ENCODE measurements at places on chromosomes 12 and 14. TPM values are rescaled to one million over a fixed set of nuclear protein-coding genes. Genes with fewer than 3 reads are reported as not detected.

DNA sequence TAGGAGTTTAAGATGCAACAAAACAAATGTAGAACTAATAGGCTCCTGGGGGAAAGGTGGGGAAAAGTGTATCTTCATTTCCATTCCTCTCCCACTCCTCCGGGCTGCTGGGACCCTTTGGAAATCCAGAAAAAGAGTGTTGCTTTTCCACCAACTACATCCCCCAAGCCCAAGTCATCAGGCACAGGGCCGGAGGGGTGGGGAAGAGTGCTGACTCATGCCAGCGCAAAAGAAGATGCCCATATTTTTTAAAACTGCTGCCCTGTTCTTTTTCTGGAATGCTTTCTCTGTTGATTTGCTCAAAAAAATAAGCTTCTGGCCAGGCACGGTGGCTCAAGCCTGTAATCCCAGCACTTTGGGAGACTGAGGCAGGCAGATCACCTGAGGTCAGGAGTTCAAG is 70.9 kb downstream of the TBK1 start:
- H3K27me3 ChIP-seq, result peaks cover 4% of the 10 kb centered on the region
- DNase-seq, result no peak
- no peak overlapping the region for H3K27ac ChIP-seq
- H3K4me3 ChIP-seq, result no peak overlapping the region
- H3K36me3 ChIP-seq, result no peaks in the 10 kb centered on the region

DNA sequence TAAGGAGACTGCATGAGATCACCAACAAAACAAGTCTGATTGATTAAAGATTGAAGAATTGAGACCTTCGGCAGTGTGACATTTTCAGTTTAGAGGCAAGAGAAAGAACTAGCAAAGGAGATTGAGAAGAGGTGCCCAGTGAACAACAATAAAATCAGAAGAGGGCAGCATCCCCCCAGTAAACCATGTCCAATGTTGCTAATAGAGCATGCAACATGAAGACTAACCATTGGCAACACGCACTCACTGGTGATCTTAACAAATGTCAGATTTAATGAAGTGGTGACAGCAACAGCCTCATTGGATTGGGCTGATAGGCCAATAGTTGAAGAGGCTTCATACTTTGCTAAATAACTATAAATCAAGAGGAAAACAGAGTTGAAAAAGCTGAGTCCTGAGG is 20.7 kb upstream of the TAS2R14 start:
- no peaks in the 10 kb centered on the region for H3K27me3 ChIP-seq
- peaks cover 5% of the 10 kb centered on the region for H3K36me3 ChIP-seq
- H3K4me1 ChIP-seq, result peaks cover 13% of the 10 kb centered on the region
- DNase-seq, result no peak
- H3K4me3 ChIP-seq, result no peak overlapping the region

- no peaks in the 10 kb centered on the region for H3K36me3 ChIP-seq
- H3K27ac ChIP-seq, result no peak overlapping the region
- no peaks in the 10 kb centered on the region for H3K27me3 ChIP-seq
- DNase-seq, result no peak
- no peak overlapping the region for H3K4me3 ChIP-seq
These were observed 275.7 kb upstream of the PRICKLE1 start for GRCh38 chr12:42865282-42865681.

The MYO1H gene
- not detected for total RNA-seq

The POTEG gene
- not detected for total RNA-seq

The AVPR1A gene
- total RNA-seq, result not detected

DNA sequence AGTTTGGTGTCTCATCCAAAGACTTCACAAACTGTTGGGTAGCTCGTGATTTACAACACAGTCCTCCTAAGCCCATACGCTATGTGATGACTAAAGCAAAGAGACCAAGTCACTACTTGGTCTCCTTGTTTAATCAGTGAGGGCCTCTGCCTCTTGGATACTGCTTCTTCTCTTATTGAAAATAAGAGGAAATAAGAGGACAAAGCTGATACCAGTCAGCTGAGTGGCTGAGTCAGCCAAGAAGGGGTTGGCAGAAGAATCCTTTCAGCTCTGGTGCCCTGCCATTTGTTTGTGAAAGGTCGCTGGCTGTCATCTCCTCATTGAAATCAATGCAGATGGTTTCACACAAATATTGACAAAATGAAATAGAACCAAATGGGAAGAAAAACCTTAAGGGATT is 67.5 kb upstream of the SLC35F4 start:
- no peaks in the 10 kb centered on the region for H3K36me3 ChIP-seq
- H3K4me1 ChIP-seq, result no peaks in the 10 kb centered on the region
- no peak for DNase-seq
- H3K27ac ChIP-seq, result no peak overlapping the region
- H3K4me3 ChIP-seq, result no peak overlapping the region
- H3K27me3 ChIP-seq, result no peaks in the 10 kb centered on the region

The FOXG1 gene
- total RNA-seq, result not detected

All from activated T-cell treated with anti-CD3 and anti-CD28 coated beads, Interleukin-2, amount 50 U/mL, for 72 hours (primary cell).